Heart left ventricle (tissue), 16 donors: ENCODE measurements at places on chromosomes 2 and 18. TPM values are rescaled to one million over a fixed set of nuclear protein-coding genes. Genes with fewer than 3 reads are reported as not detected.

The ONECUT2 gene
- total RNA-seq = 0.08 TPM

- DNase-seq = no peak
These were observed 44.7 kb downstream of the POMC start for GRCh38 chr2:25123682-25124081.

- no peak for DNase-seq
These were observed 80.9 kb upstream of the SMAD7 start for GRCh38 chr18:49031511-49032188.

DNA sequence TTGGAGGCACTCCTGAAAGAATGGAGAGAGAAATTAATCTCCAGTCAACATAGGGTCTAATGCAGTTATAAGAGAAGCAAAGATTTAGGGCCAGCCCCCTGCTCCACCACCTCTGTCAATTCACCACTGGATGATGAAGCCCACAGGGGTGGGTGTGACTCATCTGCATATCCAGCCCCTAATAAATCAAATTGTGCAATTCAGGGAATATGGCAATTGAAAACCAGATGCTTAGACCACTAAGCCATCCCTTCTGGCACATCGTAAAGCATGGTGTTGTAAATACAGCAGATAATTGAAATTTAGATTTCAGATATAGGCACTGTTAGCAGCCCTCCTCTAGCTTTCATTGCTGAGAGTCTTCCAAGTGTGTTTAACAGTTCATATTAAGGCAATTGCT, 541.4 kb downstream of the PARD3B start:
- no peak for DNase-seq

- no peak for DNase-seq
These were observed 134.2 kb downstream of the GLI2 start for GRCh38 chr2:120869730-120870466.

The EMILIN1 gene
- total RNA-seq = 12.5 TPM

- DNase-seq = no peak
These were observed 318.1 kb downstream of the PDE11A start for GRCh38 chr2:177754492-177754873.

- no peak for DNase-seq
These were observed 140.1 kb upstream of the AQP4 start for GRCh38 chr18:27005589-27005988.

DNA sequence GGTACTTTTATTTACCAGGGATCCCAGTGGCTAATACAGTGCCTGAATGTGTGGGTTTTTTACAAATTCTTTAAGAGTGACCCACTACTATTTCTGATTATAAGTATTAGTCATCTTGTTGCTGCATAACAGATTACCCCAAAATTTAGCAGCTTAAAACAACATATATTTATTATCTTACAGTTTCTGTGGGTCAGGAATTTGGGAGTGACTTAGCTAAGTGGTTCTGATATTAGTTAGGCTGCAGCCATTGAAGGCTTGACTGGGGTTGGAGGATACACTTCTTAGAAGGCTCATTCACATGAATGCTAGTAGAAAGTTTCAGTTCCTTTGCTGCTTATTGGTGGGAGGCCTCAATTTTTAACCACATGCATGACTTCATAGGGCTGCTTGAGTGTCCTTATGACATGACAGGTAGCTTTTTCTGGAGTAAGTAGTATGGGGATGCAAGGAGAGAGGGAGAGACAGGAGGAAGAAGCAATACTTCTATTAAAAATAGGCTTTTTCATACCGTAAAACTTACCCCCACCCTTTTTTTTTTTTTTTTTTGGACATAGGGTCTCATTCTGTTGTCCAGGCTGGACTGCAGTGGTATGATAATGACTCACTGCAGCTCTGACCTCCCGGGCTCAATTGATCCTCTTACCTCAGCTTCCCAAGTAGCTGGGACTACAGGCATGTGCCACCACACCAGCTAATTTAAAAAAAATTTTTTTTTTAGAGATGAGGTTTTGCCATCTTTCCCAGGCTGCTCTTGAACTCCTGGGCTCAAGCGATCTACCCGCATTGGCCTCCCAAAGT, 13.3 kb upstream of the POLE4 start:
- DNase-seq = no peak

DNA sequence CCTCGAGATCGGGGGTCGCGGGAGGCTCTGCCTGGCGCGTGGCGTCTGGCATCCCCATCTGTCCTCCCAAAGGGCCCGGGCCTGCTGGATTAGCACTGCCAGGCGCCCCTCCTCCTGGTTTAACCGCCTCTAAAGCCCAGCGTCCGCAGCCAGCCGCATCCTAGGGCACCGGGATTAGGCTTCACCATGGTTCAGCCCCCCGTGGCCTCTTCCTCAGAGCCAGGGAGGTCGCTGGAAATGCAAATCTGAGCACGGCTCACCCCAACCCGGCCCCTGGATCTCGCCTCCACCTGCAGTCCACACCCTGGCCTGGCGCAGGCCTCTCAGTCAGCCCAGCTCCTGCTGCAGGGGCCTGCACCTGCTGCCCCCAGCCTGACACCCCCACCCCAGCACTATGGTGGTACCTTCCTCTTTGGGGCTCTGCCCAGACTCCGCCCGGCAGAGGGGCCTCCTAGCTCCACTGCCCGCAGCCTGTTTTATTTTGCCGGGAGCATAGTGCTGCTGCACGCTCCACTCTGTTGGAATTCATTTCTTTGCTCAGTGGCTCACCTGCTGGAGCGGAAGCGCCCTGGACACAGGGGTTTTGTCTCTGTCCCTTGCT, 13.2 kb downstream of the PRELID3A start:
- no peak for DNase-seq

- no peak for DNase-seq
These were observed 4.3 kb downstream of the ERBB4 start for GRCh38 chr2:212534336-212534735.

DNA sequence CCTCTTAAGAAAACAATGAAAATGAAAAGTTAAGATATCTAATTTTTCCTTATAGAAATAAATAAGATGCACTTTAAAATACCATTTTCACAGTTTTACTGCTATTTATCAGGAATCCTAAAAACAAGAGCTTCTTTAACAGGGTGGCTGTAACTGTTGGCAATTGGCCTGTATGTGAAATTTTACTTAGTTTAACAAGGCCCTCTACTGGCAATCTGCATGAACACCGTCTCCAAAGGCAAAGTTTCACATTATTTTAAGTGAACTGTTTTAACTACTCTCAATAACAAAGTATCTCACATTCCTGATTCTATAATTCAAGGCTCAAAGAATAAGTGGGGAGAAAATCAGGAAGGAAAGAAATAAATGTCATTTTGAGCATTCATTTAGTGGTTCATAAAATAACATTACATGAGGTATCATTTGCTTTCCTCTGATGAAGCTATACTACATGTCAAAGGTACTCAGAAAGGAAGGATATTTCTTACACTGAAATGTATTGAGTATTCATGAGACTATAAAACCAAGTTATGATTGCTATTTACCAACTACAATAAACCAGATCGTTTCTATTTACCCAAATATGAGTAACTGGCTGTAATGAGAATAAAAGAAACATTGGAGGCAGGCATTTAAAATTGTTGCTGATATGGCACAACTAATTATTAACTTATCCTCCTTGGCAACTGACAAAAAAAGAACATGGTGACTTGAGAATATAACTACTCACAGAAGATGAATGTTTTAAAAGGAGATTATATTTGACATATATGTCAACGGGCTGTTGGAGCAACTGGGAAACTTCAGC, 7.0 kb downstream of the NCKAP5 start:
- DNase-seq = no peak

DNA sequence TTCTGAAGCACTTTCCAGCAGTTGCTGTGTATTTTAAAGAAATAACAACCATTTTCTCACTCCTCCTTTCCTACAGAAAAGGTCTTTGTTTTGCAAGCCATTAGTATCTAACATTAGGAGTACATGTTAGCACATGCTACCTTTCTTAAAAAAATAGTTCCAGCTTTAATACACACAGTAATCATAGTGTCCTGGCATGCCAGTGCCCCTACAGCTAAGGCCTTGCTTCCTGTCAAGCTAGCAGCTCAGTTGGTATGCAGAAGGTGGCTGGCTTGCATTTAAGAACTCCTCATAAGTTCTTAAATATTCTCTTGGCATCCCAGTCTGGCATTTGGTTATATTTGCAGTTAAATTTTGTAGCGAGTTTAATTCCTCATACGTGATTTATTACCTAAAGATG, 141.3 kb upstream of the IL1R2 start:
- no peak for DNase-seq

- DNase-seq = no peak
These were observed 98.7 kb downstream of the FAM210A start for GRCh38 chr18:13627639-13628038.

GRCh38 chr2:204551512-204551863, 6.2 kb downstream of the PARD3B start:
- DNase-seq = no peak

- no peak for DNase-seq
These were observed 1430.4 kb upstream of the ACVR2A start for GRCh38 chr2:146414456-146414855.

DNA sequence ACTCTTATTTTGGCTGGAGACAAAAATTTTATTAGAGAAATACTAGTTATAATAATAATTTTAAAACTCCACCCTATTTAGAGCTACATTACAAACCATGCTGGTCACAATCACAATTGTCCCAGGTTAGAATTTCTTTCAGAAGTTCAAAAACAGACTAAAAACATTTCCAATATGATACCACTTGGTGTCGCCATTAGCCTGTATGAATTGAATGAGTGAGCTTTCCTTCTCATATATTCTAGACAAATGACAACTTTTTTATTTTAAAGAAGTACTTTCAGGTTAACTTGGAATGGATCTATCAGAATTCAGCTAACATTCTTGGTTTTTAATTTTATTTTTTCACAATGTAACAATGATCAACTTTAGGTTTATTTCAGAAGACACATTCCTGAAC, 48.0 kb downstream of the SERPINB8 start:
- DNase-seq = no peak

- no peak for DNase-seq
These were observed 354.2 kb downstream of the RBM43 start for GRCh38 chr2:150907466-150907865.
